T-cell (primary cell): ENCODE measurements at places on chromosomes 3 and 15.

DNA sequence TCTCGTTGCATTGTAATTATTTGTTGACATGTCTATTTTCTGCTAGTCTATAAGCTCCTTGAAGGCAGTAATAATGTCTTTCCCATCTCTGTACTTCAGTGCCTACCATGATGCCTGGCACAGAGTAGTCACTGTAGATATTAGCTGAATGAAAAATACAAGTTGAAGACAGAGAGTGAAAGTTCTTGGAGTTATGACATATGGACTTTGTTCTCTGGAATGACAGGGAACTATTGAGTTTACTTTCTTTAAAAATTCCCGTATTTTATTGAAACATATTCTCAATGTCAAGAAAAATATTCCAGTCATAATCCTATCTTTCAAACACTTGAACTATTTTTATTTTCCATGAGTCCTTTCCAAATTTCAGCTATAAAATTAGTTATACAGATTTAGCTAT lies 3.0 kb downstream of the BLM start:
- DNase-seq: no peak

DNA sequence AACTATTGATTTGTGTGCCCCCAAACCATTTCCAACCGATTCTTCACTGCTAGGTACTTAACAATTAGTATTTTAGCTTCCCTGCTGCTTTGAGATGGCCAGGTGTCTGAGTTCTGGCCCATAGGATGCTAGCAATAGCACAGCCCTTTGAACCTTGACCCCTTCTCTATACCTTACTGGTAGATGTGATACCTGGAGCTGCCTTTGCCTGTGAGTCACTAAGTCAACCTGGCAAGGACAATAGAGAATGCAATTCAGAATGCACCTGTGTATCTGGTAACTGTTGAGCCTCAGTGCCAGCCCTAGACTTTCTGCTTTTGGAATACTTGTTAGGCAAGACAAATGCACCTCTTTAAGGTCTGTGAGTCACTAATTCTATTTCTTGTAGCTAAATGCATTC lies 467.4 kb downstream of the GRM7 start:
- DNase-seq: no peak

DNA sequence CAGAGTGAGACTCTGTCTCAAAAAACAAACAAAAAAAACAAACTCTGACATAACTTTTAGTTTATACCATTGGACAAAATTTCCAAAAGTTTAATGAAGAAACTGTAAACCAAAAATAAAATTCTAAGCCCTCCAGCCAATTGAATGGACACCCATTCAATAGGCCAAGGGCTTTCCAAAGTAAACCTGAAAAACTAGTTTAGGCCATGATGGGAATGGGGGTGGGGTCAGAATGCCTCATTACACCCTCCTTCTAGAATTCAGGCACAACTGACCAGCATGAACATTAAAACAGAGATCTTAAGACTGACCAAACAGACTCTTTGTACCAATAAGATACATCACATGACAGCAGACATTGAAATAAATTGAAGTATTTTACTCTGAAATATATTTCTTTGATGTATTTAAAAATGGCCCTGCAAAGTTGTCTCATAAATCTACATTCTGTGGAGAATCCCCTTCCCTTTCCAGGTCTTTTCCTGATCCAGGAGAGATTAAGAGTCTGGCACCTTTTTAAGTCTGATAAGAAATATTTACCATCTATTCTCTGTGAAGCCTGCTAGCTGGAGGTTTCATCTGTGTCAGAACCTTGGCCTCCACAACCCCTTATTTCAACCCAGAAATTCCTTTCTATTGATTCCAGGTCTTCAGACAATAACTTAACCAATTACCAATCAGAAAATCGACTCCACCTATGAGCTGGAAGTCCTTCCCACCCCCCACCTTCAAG lies 15.7 kb downstream of the THOC7 start:
- DNase-seq: no peak

- no peak for DNase-seq
Observed at GRCh38 chr3:102132370-102132769, 283.1 kb downstream of the NFKBIZ start.

DNA sequence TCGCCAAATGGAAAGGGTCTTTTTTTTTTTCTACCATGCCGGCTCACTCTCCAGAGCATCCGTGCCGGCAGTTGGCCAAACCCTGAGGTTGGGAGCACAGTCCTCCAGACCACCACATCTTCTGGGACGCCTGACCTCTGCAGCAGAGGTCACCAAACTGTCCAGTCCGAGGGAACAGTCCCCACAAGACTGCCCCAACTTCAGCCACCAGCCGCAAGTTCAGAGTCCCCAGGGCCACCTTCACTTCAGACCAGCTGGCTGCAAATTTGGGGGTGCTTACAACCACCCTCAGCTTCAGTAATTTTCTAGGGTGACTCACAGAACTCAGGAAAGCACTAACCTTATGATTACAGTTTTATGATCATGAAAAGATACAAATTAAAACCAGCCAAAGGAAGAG lies 28.9 kb downstream of the PLA2G4D start:
- no peak for DNase-seq
